Vagina (tissue), 2 donors: ENCODE measurements at places on chromosomes 5 and 9. TPM values are rescaled to one million over a fixed set of nuclear protein-coding genes. Genes with fewer than 3 reads are reported as not detected.

The CRHBP gene
- 5.9 TPM for total RNA-seq

The SNX2 gene
- total RNA-seq, result 38.3 TPM

The IFNA10 gene
- not detected for total RNA-seq

DNA sequence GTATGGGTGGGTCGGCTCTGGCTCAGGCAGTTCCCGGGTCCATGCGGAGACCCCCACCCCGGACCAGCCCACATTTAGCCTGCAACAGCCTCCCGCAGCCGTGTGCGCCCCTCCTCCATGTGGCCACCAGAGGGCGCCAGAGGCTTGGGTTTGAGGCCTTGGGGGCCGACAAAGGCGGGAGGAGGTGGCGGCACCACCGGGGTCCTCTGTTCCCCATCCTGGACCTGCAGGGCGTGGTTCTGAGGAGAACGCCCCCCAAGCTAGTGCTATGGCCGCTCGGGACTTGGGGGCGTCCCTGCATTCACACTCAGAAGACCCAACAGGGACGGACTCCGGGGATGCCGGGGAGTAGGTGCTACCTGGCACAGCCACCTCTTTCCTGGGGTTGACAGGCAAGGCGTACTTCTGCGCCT lies 16.5 kb downstream of the ASS1 start:
- H3K36me3 ChIP-seq, result no peaks in the 10 kb centered on the region
- no peak overlapping the region for H3K27ac ChIP-seq
- H3K4me3 ChIP-seq, result no peak overlapping the region
- no peaks in the 10 kb centered on the region for H3K27me3 ChIP-seq

DNA sequence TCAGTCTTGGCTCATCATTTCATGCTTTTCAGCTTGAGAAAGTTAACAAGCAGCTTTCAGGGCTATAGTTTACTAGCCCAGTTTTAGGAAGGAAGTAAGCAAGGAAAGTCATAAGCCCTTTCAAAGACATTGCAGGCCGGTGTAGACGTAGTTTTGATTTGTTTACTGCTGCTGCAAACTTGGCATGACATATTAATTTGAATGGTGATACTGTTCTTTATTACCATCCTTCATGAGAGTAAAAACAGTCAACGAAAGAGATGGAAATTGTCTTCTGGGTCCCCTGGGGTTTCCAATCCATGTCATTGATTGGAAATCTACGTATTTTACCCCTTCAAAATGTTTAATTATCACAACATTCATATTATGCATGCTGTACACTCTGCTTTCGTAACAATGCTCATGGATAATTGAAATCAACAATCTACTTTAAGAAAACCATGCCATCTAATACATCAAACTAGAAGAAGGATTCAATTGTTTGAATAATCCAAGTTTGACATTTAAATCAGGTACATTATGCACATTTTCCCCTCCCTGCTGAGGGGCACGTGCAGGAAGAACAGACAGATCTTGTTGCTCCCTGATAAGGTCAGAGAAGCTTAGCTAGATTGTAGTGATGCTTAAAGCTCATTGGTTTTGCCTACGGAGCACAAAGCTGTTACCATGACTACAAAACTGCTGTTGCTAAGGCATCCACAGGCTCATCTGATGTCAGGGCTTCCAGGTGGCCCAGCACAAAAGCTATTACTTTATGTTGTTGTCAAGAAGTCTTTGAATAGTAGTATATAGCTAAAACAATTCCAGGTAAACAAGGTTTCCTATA lies 139.9 kb upstream of the PRLR start:
- no peak overlapping the region for H3K4me3 ChIP-seq
- H3K27me3 ChIP-seq, result no peaks in the 10 kb centered on the region
- DNase-seq, result no peak
- H3K27ac ChIP-seq, result no peak overlapping the region
- peaks cover 3% of the 10 kb centered on the region for H3K4me1 ChIP-seq
- no peaks in the 10 kb centered on the region for H3K36me3 ChIP-seq

GRCh38 chr5:34521628-34522290 lies 134.4 kb upstream of the RAI14 start:
- no peak overlapping the region for H3K4me3 ChIP-seq
- peak; percentile 80 for DNase-seq
- no peaks in the 10 kb centered on the region for H3K36me3 ChIP-seq
- H3K27me3 ChIP-seq, result no peaks in the 10 kb centered on the region

DNA sequence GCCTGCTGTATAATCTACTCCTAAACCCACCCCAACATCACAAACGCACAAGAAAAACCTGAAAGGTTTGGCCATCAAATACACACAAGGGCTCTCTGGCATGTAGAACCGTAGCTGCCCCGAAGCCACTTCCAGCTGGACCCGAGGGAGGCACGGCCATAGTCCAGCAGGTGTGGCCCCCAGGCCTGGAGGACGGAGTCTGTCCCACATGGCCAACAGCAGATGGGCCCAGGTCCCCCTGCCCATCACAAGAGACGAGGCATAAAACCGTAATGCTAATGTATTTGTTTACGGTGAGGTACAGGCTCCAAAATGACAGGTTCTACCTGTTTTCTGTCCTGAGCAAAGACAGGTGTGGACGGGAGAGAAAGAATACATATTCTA lies 234.2 kb downstream of the SYK start:
- H3K27me3 ChIP-seq, result no peaks in the 10 kb centered on the region
- no peaks in the 10 kb centered on the region for H3K36me3 ChIP-seq
- no peak for DNase-seq
- H3K4me1 ChIP-seq, result peaks cover 27% of the 10 kb centered on the region
- no peak overlapping the region for H3K27ac ChIP-seq
- no peak overlapping the region for H3K4me3 ChIP-seq

GRCh38 chr5:1668141-1668721 lies 131.4 kb downstream of the MRPL36 start:
- peak; percentile 75 for DNase-seq
- no peaks in the 10 kb centered on the region for H3K27me3 ChIP-seq
- no peaks in the 10 kb centered on the region for H3K36me3 ChIP-seq

- H3K27me3 ChIP-seq, result no peaks in the 10 kb centered on the region
- peak; percentile 84 for DNase-seq
- no peaks in the 10 kb centered on the region for H3K36me3 ChIP-seq
- peaks cover 17% of the 10 kb centered on the region for H3K4me1 ChIP-seq
Measured at GRCh38 chr5:389197-389821, 53.7 kb upstream of the EXOC3 start.

- DNase-seq, result no peak
- peaks cover 40% of the 10 kb centered on the region for H3K4me1 ChIP-seq
- no peak overlapping the region for H3K4me3 ChIP-seq
- H3K27ac ChIP-seq, result no peak overlapping the region
Measured at GRCh38 chr5:177604116-177604521, 4.2 kb downstream of the B4GALT7 start.

- no peak overlapping the region for H3K4me3 ChIP-seq
- H3K27ac ChIP-seq, result no peak overlapping the region
- no peaks in the 10 kb centered on the region for H3K27me3 ChIP-seq
- H3K4me1 ChIP-seq, result no peaks in the 10 kb centered on the region
- DNase-seq, result no peak
Measured at GRCh38 chr9:93254806-93255493, 71.0 kb downstream of the WNK2 start.

DNA sequence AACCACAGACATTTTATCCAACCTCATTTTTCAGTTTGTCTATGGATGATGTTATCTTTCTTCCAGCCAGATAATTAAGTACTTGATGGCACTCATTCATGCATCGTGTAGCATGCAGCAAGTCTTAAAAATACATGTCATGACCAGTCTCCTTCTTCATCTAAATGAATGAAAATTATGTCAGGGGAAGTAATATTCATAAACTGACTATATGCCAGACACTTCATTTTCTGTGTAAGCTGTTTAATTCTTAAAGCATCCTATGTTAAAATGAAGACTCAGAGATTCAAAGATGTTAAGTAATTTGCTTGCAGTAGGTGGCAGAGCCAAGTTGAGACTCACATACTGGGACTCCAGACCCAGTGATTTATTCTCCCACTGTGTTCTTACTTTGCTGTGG lies 181.7 kb upstream of the CD180 start:
- H3K4me3 ChIP-seq, result no peak overlapping the region
- no peaks in the 10 kb centered on the region for H3K4me1 ChIP-seq
- no peaks in the 10 kb centered on the region for H3K27me3 ChIP-seq
- H3K27ac ChIP-seq, result no peak overlapping the region

- H3K27me3 ChIP-seq, result no peaks in the 10 kb centered on the region
- no peak overlapping the region for H3K27ac ChIP-seq
Measured at GRCh38 chr9:29691758-29692407, 2118.6 kb upstream of the C9orf72 start.
